Activated CD8-positive, alpha-beta memory T cell treated with anti-CD3 and anti-CD28 coated beads, Interleukin-2, amount 50 U/mL, for 4 hours (primary cell): ENCODE measurements at places on chromosomes 16 and 17.

DNA sequence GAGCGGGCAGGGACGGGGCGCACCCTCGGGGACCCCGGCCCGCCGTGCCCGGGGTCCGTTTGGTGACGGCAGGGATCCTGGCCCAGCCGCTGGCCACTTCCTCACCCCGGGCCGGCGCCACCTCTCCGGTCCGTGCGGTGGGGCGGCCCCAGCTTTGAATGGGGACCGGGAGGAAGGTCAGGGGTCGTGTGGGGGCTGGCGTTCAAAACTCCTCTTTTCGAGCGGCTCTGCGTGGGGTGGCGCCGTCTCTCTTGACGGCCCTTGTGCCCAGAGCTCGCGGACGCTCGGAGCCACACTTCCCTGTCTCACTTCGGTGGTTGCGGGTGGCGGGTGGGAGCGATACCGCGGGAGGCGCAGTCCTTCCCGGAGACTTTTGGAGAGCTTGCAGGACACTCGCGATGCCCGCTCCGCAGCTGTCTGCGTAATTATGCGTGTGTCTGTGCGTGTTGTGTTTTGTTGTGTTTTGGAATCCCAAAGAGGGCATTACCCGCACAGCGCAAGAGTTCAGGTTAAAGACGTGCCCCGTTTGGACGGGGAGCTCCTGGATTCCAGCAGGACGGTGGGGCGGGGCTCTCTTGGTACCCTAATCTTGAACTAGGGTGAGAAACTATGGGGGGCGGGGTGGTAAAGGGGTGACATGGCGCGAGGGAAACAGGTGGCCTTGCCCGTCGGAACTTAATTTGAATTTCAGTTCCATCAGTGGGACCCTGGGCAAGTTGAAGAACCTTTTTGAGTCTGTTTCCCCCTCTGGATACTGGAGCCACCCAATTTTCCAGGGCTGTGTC is 637 bp downstream of the PLCG2 start:
- no peak for DNase-seq

DNA sequence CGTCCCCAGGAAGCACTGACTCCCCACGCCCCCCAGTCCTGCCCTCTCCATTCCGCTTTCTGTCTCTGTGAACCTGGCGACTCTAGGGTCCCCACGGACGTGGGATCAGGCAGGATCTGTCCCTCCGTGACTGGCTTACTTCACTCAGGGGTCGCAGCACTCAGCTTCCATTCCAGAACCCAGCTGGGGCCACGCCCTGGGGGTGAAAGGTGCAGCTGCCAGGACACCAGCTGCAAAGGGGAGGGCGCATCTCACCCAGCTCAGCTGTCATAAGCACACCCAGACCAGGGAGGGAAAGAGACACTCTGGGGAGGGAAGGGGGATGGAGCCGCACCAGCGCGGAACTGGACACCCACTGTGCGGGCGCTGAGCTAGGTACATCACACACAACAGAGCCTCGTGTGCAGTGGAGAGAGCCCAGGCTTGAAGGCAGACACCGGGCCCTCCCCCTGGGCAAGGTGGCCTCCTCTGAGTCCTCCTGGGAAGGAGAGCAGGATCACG is 18.5 kb upstream of the HEXD start:
- no peak for DNase-seq

DNA sequence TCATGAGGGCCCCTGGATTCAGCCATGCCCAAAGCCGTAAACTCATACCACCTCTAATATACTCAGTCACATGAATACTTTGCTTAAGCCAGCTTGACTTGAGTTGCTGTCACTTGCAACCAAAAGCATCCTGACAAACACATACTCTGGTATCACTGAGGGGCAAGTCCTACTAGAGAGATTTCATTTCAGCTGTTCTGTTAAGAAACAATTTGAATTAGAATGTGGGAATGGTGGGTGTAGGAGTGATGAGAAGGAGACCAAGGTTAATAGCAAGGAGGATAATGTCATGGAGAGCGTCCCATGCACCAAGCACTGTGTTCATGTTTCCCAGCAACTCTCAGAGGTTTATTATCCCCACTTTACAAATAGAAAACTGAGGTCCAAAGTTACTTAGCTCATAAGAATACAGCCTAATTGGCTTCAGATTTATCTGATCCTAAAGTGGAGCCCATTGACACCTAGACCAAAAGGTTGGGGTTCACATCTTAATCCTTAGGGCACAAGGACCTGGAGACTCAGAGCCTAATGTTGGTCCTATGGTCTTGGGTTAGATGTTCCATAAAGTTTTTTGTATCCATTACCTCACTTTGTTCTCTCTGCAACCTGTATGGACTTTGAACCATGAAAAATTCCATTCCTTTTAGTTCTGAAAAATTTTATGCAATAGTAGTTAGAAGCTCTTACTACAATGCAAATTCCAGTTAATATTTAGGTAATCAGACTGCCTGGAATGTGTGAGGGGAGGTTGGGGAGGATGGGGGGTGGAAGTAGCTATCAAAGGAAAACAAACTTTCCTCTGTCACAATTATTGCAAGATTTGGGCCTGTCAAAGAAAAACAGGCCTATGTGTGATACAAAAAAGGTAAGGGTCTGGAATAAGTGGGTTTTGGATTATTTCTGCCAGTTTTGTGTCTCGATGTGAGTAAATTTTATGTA is 105.9 kb downstream of the IRX3 start:
- DNase-seq, result no peak

- no peak for DNase-seq
Observed at GRCh38 chr16:28090646-28091377, 27.3 kb upstream of the GSG1L start.

DNA sequence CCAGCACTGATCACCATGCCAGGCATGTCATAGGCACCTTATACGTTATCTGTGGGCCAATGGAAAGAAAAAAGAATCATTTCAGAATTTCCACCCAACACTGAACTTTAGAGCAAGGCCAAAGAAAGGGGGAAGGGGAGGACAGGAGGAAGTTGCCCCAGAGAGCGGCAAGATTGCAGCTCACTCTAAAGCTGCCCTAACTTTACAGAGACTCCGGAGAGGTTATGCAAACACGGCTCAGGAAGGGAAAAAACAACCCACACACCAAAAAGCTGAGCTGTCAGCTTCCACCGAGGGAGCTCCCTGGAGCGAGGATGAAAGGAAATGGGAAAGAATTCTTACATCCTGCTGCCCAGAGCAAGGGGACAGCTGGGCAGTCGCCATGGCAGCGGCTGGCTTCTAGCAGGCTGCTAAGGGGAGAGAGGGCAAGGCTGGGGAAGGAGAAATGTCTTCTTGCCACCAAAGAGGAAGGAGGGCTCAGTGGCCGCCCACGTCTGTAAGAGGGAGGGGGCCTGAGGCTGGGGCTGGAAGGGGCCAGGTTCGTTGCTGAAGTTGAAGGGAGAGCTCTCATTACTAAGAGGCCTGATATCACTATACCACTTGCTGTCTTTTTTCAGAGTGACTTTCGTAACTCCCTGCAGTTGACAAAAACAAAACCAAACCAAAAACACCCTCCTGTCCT is 18.2 kb downstream of the COTL1 start:
- DNase-seq, result peak; percentile 70

DNA sequence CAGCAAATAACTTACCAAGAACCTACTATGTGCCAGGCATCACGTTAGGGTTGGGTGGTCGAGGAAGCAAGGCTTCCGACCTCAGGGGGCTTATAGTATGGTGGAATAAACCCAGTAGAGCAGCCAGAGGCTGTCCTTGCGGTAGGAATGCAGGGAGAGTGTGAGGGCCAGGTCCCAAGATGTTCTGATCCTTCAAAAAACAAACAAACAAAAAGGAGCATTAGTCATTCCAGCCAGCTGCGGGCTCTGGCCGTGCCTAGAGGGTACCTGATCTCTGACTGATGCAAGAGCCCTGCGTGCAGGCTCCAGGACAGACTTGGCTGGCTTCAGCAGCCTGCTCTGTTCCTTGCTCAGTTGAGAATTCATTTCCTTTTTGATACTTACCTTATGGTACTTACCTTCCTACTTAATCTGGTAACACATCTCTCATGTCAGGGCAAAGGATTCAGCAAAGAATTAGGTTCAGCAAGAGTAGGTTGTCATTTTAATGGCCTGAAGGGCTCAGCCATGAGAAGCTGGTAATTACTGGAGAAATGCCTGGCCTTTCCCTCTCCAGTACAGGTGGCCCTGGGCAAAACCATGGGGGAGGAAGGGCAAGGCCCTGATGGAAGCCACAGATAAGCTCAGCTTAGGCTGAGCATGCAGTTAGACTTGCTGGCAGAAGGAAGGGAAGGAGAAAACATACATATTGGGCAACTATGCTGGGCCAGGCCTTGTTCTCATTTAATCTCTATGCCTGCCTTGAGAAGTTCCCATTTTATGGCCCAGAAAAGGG is 18.4 kb downstream of the CYB5D2 start:
- DNase-seq, result no peak

DNA sequence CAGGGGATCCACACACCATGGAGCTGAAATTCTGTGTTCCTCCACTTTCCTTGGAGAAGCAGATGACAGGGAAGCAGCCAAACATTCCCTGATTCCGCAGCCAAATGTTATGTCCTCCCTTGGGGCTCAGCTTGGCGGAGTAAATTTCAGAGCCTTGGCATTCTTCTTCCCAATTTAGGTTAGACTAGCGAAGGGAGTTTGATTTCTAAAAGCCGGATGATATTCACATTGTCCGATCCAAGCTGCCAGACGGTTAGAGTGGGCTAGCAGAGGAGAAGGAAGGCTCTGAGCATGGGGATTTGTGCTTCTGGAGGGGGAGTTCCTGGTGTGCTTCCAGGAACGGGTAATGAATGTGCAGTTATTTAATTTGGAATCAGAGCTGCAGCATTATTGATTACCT is 380.4 kb upstream of the EEF2KMT start:
- DNase-seq, result no peak

- DNase-seq, result no peak
Observed at GRCh38 chr17:38711792-38712571, 6.9 kb downstream of the MLLT6 start.

GRCh38 chr16:53743149-53743566 is 39.2 kb downstream of the FTO start:
- DNase-seq, result no peak

GRCh38 chr17:16593356-16594102 is 24.5 kb upstream of the ZNF287 start:
- no peak for DNase-seq

DNA sequence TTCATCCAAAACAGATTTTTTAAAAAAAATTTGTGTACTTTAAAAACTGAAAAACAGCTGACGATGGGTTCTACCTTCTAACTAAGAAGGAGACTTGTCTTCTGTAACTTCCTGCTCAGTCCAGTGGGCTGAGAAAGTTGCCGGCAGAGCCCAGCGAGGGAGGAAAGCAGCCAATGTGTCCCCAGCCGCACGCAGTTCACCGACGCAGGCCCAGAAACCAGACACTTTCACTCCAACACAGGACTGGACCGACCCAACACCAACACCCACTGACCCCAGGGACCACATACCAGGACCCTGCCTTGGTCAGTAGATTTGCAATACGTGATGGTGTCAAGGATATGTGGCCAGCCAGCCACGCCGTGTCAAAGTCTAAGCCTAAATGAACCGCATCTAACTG is 25.6 kb downstream of the TRAP1 start:
- no peak for DNase-seq

GRCh38 chr16:10678655-10679054 is 16.1 kb downstream of the TEKT5 start:
- no peak for DNase-seq

DNA sequence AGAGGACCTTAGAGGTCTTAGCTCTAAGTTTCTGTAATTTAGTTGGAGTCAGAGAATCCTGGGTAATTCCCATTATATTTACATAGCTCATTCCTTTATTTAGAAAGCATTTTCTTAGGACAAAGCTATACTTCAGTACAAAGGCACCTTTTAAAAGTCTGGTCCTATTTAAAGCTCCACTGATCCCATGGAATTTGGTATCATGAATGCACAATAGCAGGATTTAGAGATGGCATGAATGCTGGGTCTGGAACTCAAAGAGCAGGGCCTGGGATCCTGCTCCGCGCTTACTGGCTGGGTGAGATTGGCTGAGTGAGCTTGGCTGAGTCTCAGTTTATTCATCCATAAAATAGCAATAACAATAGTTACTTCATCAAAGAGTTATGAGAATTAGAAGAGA is 4.8 kb downstream of the KRT23 start:
- DNase-seq, result no peak

- DNase-seq, result no peak
Observed at GRCh38 chr16:31375231-31375630, 17.9 kb upstream of the ITGAD start.

GRCh38 chr17:41523787-41524186 is 4.3 kb downstream of the KRT19 start:
- no peak for DNase-seq

DNA sequence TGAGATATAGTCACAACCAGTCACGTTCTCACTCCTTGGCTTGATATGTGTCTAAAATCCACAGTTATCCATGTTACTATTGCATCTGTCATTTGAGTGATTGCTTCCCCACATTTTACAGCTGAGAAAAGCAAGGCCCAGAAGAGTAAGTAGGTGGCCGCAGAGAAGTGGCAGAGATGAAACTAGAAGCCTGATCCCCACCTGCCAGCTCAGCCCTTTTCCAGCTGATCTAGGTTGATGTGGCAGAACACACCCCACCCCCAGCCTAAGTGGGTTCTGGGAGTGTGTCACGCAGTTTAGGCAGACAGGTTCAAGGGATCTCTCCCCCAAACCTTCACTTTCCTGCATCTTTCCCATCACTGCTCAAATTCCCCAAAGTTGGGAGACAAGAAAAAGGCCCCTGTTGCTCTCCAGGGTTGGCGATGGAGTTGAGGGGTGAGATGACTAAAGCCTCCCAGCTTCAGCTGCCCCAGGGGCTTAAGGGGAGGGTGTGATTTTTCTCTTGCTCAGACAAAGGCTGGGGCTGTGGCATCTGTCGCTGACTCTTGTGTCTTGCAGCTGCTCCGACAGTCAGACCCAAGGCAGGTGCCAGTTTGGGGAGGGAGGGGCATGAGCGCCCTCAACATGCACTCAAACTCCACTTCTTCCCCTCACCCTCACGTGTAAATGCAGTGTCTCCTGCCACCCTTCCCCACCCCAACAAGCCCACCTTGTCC is 48.9 kb upstream of the LHX1 start:
- no peak for DNase-seq

- no peak for DNase-seq
Observed at GRCh38 chr16:22799113-22799512, 14.8 kb upstream of the HS3ST2 start.

- DNase-seq, result no peak
Observed at GRCh38 chr16:12260647-12261262, 284.2 kb downstream of the SNX29 start.
